Mucosa of descending colon (tissue), 3 donors: ENCODE measurements at places on chromosomes 1 and 21.
A peak's percentile ranks its signal among the peaks of the same experiment; 100 is the strongest.

DNA sequence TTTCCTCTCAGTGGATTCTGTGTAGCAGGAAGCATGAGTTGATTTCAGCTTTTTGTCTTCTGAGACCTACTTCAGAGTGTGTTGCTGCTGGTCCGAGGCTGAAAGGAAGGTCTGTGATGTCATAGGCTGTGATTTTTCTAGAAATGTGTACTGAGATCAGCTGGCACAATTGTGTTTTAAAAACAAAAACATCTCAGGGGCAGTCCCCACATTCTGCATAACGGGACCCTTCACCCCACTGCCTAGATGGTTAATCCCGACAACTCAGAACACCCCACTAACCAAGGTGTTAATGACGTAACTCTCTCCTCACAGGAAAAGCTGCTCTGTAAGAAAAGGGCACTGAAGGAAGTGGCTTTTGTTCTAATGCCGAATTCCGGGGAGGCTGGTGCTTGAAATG, 59.8 kb upstream of the PPP2R5A start:
- DNase-seq: no peak

- peak; percentile 60 for DNase-seq
Measured at GRCh38 chr1:20586953-20587660, 1.8 kb upstream of the CDA start.

DNA sequence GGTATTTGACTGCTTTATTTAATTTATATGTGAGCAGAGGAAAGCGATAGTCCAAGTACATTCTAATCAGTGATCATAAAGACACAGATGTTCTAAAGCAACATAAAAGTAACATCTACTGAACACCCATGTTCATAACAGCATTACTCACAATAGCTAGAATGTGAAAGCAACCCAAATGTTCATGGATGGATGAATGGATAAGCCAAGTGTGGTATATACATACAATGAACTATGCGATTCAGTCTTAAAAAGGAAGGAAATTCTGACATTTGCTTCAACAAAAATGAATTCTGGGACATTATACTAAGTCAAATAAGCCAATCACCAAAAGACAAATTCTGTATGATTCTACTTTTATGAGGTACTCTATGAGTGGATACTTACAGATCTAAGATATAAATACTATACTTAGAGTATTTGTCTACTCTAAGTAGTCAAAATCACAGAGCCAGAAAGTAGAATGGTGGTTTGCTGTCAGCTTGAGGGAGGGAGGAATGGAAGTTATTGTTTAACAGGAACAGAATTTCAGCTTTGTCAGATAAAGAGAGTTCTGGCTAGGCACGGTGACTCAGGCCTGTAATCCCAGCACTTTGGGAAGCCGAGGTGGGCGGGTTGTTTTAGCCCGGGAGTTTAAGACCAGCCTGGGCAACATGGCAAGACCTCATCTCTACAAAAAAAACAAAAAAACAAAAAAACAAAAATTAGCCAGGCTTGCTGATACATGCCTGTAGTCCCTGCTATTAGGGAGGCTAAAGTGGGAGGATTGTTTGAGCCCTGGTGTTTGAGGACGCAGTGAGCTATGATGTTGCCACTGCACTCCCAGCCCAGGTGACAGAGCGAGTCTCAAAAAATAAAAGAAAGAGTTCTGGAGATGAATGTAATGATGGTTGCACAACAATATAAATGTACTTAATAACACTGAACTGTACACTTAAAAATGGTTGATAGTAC, 79.7 kb upstream of the ARHGAP29 start:
- no peak for DNase-seq

GRCh38 chr1:168987330-168987729, 119.2 kb upstream of the ATP1B1 start:
- DNase-seq: no peak

- DNase-seq: no peak
Measured at GRCh38 chr1:164721228-164721496, 162.2 kb downstream of the PBX1 start.

DNA sequence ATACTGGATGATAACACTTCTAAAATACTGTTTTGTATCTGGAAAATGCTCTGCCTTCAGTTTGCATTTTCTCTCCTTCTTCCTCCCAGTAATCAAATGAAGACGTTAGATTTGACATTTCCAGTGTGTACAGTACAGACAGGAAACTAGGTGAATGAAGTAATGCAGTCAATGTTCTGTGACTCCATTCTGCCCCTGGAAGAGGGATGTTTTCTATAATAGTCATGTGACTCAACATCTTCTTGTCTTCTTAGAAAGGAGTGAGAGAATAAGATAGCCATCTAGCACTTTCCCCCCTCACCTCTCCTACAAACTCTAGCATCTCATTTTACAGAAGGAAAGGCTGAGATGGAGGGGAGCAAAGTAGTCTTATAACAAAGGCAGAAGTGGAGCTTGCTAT, 77.6 kb downstream of the DDR2 start:
- DNase-seq: no peak

GRCh38 chr1:77265180-77265579, 16.6 kb upstream of the AK5 start:
- DNase-seq: no peak

GRCh38 chr1:148309940-148310500, 157.9 kb upstream of the NBPF11 start:
- DNase-seq: no peak

DNA sequence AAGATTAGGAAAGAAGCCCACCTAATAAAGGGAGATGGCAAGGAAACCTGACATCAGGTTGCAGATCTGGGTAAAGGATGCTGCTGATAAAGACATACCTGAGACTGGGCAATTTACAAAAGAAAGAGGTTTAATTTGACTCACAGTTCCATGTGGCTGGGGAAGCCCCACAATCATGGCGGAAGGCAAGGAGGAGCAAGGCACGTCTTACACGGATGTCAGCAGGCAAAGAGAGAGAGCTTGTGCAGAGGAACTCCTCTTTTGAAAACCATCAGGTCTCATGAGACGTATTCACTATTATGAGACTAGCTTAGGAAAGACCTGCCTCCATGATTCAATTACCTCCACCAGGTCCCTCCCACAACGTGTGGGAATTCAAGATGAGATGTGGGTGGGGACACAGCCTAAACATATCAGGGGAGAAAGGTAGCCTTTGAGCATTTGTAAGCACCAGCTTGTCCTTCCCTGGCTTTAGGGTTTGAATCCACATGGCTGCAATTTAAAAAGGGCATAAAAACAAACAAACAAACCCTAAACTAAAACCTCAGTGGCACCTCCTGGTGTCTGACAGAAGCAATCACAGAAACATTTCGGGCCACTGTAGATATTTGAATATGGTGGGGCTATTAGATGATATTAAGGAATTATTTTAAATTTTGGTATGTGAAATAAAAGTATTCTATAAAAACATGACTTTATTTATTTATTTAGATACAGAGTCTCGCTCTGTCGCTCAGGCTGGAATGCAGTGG, 33.1 kb downstream of the SLC2A7 start:
- DNase-seq: no peak

GRCh38 chr1:75520862-75521475, 89.9 kb downstream of the SLC44A5 start:
- DNase-seq: no peak

- DNase-seq: no peak
Measured at GRCh38 chr1:227740401-227740960, 5.2 kb downstream of the SNAP47 start.

- DNase-seq: no peak
Measured at GRCh38 chr1:58919959-58920321, 136.1 kb upstream of the JUN start.

DNA sequence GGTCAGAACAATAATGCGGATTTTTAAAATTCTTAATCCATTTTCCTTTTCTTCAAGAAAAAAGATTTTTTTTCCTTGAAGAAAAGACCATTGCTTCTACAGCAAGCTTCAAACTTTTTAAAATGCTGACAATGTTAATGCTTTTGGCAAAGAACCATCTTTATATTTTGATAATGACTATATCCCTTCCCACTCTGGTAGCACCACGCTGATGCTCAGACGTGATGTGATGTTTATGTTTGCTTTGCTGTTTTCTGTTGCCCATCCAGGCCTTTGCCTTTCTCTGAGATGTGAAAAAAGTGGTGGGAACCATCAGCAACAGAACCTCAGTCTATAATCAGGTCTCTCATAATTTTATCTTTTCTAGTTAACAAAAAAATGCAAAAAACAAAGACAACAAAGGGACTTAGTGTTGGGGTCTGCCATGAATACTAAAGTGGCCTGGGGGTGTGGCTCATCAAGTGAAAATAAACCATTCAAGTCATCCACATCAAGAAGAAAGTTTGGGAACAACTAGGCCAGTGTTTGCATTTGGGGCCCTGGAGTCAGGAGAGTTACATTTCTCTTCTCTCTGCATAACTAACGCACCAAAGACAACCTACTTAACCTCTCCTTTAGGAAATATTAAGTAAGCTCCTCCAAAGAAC, 244.6 kb upstream of the DMRTA2 start:
- no peak for DNase-seq

- DNase-seq: no peak
Measured at GRCh38 chr1:42720868-42721267, 19.2 kb downstream of the CLDN19 start.

GRCh38 chr1:18412882-18413353, 67.8 kb upstream of the KLHDC7A start:
- no peak for DNase-seq

DNA sequence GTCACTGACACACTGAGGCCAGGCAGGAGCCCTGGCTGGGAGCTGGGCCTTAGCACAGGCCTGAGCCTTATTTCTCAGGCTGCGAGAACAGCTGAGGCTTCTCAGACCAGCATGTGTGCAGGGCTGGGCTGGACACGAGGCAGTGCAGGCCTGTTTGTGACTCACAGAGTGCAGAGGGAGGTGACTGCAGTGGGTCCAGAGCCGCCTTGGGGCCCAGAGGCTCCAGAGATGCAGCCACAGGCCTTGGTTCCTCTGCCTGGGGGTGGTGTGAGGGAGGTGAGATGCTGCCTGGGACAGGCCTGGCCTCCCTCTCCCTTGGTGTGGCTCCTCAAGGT, 61.2 kb upstream of the ETV3 start:
- no peak for DNase-seq

DNA sequence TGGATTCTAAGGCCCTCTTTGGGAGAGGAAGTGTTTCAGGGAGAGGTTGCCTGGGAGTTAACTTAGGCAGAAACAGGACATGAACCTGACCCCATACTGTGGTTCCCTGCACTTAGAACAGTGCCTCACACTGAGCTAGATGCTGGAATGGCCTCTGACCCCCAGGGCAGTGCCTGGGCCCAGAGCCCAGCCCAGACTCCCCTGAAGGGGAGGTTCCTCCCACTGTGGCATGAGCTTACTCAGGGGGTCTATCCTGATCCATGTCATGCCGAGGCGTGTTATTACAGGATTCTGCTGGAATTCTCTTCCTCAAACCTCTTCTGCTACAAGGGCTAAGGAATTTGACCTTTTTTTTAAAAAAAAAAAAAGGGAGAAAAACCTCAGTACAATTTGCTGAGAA, 72.2 kb downstream of the MRPL37 start:
- no peak for DNase-seq

- no peak for DNase-seq
Measured at GRCh38 chr1:168585191-168585590, 8.8 kb downstream of the XCL1 start.

DNA sequence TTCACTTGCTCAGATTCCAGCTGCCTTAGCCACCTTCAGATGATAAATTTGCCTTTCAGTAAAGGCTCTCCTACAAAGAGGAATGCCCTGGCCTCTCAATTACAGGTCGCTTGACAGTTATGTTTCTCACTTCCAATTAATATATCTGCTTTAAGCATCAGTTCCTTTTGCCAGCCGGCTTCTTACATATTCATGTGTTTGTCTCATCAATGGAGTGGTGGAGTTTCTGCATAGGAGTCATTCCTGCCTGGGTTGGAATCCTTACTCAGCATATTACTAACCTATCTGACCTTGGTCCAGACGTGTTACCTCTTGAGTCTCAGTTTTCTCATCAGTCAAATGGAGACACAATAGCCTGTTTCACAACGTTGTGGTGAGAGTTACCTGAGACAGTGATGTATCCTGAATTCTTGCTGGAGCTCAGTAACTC, 9.4 kb upstream of the SESN2 start:
- no peak for DNase-seq

- DNase-seq: no peak
Measured at GRCh38 chr1:30572192-30572591, 151.2 kb downstream of the MATN1 start.

- no peak for DNase-seq
Measured at GRCh38 chr1:225422031-225422605, 5.7 kb downstream of the LBR start.

GRCh38 chr1:8663090-8663802, 154.2 kb downstream of the RERE start:
- no peak for DNase-seq

GRCh38 chr1:230113593-230114236, 46.7 kb downstream of the GALNT2 start:
- no peak for DNase-seq

GRCh38 chr1:17998889-17999288, 108.7 kb upstream of the IGSF21 start:
- no peak for DNase-seq

DNA sequence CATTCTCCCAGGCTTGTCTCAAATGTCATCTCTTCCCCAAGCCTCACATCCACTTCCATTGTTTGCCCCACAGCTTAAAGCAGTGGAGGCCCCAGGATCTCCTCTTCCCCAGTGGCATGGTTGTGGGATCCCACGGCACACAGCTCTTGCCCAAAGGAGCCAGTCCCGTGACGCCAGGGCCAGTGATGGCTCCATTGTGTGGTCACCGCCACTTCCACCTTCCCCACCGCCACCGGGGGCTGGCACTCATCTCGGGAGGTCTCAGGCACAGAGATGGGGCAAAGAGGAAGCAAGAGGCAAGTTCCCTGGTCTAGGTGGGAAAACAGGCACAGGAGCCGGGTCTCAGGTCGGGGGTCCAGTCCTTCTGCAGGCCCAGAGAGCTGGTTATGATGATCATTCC, 22.9 kb upstream of the ALDH4A1 start:
- no peak for DNase-seq

GRCh38 chr21:38327984-38328383, 71.2 kb downstream of the KCNJ15 start:
- DNase-seq: no peak

DNA sequence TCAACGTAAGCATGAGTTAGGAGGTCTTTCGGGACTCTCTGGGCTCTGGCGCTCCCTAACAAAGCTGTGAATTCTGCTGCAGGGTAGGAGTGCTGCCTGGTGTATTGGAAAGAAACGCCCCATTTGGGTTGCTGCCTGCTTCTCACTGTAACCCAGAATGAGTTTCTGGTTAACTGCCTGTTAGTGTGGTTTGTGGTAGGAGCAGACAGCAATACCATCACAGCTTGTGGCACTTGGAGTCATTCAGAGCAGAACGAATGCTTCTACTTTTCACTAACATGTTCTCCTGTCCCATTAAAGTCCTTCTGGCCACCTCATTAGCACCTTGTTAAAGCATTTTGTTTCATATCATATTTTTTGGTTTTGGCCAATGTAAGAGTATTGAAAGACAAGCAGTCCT, 18.1 kb downstream of the MAP3K7CL start:
- no peak for DNase-seq

GRCh38 chr1:80023358-80023757, 1016.8 kb upstream of the ADGRL4 start:
- DNase-seq: no peak

- no peak for DNase-seq
Measured at GRCh38 chr21:42242611-42243010, 23.7 kb downstream of the ABCG1 start.
